Glomerular endothelial cell (primary cell): ENCODE measurements at places on chromosomes 2 and 18.

DNA sequence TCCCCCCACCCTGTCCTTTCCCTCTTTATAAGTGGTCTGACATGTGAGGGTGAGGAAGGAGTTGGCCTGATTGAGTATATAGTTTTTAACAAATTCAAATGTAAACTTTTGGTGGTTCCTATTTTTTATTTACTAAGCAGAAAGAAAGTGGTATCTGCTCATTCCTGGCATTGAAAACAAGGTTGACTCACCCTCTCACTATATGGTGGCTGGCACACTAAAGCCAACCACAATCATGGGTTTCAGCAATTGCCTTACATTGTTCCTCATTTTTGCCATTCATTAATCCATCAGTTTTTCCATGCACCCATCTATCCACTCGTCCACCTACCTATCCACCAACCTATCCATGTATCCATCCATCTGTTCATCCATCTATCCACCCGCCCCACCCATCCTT is 75.4 kb upstream of the IGFBP5 start:
- DNase-seq, result no peak

DNA sequence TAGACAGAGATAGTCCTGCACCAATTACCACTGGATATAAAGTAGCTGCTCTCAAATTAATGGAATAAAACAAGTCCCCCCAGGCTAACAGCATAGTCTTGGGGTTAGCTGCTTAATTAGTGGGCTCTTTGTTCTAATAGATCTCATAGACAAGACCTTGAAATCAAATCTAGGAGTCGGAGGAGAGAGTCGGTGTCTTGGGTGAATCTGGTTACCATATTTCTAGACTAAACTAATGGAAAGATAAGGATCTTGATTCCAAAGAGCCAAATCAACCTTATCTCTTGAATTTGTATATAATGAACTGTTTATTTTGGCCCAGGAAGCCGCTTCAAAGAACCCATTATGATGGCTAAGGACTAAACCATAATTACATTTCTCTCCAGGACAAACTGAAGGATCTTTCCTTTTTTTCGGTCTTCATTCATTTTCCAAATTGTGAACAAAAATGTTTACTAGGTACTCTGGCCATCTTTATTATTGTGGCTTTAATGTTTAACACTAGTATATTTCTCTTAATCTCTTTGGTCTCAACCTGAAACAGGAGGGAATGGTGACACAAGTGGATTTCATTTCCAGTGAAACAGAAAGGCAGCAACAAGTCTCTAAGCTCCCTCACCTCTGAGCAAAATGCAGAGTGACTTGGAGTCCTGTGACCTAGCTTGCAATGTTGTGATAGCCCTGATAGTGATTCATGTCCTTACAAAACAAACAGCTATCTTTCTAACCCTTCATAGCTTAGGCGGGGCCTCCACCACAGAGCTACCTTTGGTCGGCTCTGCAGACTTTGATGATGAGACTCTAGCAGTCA is 137.9 kb upstream of the PARD3B start:
- DNase-seq, result no peak

DNA sequence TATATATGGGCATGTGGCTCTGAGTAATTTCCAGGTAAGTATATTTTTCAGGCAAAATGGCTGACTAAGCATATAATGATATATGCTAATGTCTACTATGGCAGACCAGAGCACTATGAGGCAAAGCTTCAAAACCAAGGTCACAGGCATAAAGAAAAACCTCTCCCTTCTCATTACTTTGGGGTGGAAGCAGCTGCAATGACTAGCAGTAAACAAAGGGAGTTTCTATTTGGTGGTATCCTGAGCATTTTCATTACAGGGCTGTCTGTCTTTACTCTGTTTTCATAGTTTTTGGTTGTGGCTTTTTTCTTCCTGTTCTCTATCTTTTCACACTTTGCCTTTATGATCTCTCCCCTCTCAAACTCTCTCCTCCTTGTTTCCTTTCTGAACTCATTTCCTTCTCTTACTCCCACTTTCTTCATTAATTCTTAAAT is 15.6 kb downstream of the PDE6D start:
- no peak for DNase-seq

GRCh38 chr2:14408695-14409094 is 223.8 kb upstream of the LRATD1 start:
- no peak for DNase-seq

GRCh38 chr2:216803791-216804190 is 56.1 kb downstream of the TNP1 start:
- no peak for DNase-seq

DNA sequence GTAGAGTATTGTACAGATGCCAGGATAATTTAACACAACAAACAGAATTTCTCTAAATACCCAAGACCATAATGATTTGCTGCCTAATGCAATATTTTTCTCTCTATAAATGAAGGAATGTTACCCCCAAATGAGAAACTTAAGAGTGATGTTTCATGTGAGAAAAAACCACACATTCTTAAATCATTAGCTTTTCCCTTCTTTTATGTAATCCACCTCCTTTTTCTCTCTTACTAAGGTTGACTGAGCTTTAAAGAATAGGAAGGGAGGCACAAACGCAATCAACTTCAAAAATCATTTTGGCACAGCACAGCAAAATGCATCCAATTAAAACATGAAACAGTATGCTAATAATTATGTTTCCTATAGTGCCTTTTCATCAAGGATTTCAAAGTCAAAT is 698.1 kb upstream of the CDH2 start:
- no peak for DNase-seq

GRCh38 chr2:207845202-207845864 is 75.6 kb upstream of the FZD5 start:
- DNase-seq, result no peak

DNA sequence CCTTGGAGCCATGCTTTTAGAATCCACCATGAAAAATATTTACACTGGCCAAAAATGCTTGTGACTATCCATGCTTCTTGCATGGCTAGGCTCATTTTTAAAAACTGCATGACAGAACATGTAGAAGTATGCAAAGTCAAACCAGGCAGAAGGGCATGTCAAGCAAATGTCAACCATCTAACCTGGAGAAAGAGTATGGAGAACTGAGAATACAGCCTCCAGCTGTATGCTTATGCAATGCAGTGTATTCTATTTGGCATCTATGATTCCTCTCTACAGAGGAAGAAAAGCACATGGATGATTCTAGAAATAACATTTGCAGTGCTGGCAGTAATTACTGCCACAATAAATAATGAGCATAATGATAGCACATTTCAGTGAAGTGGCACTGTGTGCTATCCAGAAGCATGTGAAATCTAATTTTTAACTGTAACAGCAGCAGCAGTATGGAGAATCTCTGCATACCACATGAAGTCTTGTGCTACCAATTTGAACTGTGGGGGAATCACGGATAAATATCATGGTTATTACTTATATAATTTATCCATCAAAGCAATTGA is 87.3 kb upstream of the CCDC141 start:
- no peak for DNase-seq

DNA sequence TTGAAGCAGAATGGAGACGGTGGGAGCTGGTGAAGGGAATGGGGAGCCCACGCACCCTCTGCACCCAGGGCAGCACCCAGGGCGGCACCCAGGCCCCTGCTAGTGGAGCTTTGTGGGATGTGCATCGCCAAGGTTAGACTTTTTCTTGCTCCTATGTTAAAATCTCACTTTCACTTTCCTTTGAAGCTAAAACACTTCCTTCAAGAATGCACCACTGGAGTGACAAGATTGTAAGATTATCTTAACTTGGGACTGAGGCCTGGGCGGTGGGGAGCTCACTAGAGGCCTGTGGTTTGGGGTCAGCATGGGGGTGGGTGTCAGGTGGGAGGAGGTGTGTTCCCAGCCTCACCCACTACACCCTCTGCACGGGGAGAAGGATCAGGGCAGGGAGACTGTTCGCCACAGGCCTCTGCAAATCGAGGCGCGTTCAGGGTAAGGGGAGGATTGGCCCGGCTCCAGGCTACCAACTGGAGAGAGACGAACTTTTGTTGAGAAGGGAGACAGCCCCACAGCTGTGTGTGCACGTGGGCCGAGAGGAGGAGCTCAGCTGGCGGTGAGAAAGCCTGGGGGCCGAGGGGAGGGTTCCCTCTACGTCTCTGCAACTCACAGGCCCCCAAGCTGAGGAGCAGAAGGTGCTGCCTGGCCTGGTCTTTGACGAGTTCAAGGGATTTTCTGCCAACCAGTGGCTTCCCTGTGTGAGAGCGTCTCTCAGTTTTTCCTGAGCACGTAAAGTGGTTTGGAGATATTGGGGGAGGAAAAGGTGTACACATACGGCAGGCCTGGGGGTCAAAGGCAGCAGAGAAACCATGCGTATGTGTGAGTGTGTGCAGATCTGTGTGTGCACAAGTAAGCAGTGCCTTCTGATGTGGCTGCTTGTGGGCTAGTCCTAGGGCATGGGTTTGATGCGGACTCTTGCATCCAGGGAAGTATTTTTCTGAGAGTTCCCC is 147.7 kb downstream of the KLHL29 start:
- no peak for DNase-seq

GRCh38 chr2:128076461-128077106 is 14.4 kb upstream of the UGGT1 start:
- no peak for DNase-seq

DNA sequence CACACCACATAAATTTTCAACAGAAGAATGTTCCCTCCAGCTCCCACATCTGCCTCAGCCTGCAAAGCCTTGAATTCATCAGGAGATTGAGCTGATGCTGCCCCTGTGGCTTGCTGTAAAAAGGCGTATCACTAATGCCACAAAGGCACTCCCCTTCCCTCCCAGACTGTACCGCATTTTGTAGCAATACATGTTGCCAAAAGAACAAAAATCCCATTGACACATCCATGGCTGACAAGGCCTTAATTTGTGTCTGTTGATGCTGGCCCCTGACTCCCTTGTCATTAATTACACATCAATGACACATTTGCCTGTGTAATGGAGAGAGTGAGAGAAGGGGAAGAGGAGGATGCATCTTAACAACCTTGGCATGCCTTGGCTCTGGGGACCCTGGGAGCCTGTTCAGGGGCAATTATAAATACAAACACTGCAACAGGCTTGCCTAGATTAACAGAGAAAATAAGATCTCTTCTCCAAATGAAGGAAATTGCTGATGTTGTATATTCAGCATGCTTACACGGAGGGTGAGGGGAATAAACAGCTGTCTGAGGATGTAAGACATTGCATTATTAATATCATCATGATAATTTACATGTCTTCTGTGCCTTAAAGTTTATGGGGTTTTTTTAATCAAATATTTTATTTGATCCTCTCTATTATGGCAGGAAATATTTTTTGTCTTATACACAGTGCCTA is 264.0 kb downstream of the SUCLG1 start:
- DNase-seq, result no peak

DNA sequence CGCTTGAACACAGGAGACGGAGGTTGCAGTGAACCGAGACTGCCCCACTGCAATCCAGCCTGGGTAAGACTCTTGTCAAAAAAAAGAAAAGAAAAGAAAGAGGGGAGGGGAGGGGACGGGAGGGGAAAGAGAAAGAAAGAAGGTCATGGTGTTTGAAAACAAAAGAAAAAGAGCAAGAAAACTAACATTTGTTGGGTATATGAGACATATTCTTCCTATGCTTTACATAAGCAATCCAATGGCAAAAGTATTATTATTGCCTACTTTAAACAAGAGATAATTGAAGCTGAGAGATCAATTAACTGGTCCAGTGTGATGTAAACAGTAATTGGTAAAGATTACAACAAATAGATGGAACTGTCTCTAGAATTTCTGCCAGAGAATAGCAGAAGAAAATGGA is 157.3 kb downstream of the ZRANB3 start:
- DNase-seq, result no peak

DNA sequence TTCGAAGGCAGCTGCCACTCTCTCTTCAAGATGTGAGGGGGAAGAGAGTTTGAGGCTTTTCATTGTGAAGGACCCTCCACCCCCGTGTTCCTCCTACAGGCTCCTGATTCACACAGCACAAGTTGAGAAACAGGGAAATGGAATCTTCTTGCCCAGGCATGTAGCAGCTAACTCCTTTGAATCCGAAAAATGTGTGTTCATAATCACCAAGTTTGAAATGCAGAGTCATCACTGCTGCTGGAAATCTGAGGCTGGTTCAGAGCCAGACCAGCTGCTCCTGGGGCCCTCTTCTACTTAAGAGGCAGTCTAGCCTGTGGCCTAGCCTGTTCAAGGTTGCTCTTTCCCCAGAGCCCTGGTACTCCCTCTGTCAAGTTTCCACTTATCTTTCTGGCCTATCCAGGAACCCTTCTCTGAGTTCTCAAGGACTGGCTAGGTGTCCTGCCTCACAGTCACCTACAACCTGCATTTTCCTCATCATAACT is 166.4 kb downstream of the TMEM247 start:
- no peak for DNase-seq

DNA sequence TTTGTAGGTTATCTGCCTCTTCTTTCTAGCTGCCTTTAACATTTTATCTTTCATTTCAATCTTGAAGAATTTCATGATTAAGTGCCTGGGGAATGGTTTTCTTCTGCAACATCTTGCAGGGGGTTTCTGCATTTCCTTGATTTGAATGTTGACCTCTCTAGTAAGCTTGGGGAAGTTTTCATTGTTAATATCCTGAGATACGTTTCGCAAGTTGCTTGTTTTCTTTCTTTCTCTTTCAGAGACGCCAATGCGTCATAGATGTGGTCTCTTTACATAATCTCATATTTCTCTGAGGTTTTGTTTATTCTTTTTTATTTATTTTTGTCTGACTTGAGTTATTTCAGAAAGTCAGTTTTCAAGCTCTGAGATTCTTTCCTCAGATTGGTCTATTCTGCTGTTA is 225.7 kb downstream of the XIRP2 start:
- no peak for DNase-seq

- DNase-seq, result no peak
These were observed 64.1 kb downstream of the TAF4B start for GRCh38 chr18:26290385-26290784.

DNA sequence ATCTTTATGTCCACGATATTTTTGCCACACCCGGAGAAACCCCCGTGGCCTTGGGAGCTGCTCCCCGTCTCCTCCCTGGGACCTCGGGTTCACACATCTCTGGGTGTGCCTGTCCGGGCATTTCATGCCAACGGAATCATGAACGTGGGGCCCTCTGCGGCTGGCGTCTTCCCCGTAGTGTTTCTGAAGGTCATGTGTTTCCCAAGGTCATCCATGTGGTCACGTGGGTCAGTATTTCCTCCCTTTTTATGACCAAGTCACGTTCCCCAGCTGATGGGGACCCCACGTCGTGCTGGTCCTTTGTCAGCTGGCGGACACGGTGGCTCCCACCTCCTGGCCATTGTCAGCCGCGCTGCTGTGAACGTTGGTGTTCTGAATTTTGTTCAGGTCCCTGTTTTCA is 135.7 kb downstream of the NFATC1 start:
- no peak for DNase-seq

GRCh38 chr18:38940863-38941531 is 1375.4 kb upstream of the CELF4 start:
- DNase-seq, result no peak
